Stimulated activated CD8-positive, alpha-beta memory T cell treated with anti-CD3 and anti-CD28 coated beads, Interleukin-4, amount 100 ng/mL, for 48 hours (primary cell): ENCODE measurements at places on chromosomes 13 and 19.

- DNase-seq, result no peak
These were observed 110.7 kb upstream of the SPRY2 start for GRCh38 chr13:80451641-80452040.

DNA sequence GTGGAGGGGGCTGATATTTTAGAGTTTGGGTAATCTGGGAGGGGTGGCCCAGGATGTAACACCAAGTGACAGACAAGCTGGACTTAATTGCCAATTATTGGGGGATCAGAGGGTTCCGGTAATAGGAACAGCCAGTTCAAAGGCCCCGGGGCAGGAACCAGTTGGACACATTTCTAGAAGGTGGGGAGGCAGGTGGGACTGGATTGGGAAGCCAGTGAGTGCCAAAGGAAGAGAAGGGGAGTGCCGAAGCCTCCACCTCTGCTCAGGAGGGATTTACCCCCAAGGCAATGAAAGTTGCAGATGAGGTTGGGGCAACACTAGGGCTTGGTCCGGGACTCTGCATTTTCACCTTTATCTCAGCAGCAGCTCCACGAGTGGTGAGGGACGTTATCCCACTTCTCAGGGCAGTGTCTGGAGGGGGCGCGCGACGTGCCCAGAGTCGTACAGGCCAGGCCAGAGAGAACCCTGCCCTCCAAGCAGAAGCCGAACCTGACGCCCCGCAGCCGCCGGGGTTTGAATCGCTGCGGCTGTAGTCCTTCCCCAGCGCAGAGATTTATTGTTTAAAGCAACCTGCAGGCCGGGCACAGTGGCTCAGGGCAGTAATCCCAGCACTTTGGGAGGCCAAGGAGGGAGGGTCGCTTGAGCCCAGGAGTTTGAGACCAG lies 5.7 kb upstream of the JUND start:
- no peak for DNase-seq

DNA sequence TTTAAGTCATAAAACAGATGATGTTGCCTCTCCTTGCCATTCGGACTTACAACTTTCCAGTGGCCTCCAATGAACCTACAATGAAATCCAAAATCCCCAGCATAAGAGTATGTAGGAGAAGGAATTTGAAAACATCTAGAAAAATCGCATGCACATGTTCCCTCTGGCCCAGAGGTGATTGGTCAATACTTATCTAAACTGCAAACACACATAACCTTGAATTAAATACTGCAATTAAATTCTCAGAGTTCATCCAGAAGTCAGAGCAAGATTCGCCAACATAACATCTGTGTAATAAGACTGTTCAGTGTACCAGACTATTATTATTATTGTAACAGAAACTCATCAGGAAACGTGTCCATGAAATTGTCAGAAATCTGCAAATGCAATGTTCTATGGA lies 82.2 kb upstream of the USP29 start:
- DNase-seq, result no peak

DNA sequence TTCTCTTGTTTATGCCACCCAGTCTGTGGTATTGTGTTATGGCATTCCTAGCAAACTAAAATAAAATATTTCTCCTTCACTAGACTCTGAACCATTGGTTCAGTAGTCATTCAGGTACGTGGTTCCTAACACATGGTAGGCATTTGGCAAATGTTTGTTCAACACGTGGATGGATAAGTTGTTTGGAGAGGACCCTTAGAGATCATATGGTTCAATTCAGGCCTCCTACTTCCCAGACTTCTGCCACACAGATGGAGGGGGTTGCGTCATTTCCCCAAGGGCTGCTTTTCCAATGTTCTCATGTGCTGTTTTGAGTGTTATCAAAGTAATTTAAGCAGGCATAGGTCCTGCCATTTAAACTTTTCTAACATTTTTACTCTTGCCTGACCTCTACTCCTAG lies 6.7 kb downstream of the CXCL17 start:
- DNase-seq, result no peak
